DMS153 (cell line): ENCODE measurements at places on chromosomes 1 and 21.
A peak's percentile ranks its signal among the peaks of the same experiment; 100 is the strongest.

DNA sequence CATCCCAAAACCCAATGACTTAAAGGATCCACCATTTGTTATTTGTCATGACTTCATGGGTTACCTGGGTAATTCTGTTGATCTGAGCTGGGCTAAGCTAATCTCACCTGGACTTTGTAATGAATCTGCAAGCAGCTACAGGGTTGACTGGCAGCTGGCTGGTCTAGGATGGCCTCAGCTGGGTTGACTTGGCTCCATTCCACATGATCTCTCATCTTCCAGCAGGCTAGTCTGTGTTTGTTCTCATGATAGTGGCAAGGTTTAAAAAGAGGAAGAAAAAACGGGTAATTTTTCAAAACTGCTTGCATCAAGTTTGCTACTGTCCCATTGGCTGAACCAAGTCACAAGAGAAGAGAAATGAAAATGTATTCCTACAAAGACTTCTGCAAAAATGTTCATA is 24.8 kb upstream of the ZMYM4 start:
- no peak for DNase-seq

DNA sequence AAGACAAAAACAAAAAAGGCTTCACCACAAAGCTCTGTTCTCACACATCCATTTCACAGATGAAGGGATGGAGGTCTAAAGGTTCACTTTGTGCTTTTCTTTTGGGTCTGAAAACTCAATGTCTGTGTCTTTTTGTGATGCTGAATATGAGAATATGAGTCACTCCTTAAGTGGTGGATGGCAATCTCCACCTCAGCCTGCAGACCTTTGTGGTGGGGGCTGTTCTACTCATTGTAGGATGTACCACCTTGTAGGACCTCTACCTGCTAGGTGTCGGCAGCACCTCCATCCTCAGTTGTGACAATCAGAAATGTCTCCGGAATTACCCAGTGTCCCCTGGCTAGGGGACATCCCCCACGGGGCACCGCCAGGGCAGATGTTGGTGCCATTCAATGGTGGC is 42.8 kb downstream of the UBASH3A start:
- no peak for DNase-seq

DNA sequence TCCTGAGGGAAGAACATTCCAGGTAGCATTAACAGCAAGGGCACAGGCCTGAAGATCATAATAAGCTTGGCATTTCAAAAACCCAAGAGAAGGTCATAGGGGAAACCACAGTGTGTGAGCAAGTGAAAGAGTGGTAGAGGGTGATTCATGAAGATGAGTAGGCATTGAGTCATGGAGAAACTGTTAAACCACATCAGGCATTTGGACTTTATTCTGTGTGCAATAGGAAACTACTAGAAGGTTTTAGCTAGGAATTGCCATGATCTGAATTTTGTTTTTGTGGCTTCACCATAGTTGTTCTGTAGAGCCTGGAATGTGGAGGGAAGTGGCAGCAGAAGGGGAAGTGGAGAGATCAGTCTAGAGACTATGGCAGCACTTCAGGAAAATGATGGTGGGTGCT is 359.0 kb upstream of the PTBP2 start:
- DNase-seq, result no peak

DNA sequence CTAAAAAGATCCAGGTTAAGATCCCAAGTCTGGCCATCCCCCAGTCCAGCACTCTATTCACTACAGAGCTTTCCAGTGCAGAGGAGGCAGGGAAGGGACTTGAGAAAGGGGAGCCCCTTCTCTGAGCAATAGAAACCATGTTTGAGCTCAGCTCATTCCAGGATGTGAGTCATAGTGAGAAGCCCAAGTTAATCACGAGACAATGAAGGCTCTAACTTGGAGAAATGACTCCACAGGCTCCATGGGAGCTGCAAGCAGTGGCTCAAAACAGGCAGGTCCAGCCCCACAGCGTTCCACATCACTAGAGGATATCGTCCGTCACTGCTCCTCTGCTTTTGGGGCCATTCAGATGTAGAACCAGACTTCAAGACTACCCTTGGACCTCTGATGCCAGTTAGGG is 59.1 kb downstream of the CAMK2N1 start:
- no peak for DNase-seq

DNA sequence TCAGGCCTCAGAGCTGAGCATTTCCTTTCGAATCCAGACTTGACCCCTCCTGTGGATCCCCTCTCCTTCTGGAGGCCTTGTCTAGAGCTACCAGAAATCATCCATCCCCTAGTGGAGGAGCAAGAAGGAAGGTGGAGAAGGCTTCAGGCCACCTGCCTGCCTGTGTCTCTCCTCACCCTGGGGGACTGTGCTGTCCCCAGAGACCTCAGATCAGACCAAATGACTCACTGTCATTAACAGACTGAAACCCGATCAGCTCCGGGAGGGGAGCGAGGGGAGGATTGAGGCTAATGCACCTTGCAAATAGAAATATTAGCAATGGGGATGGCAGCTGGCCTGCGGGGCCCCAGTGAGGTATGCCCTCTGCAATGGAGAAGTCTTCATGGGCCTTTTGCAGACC is 2.1 kb downstream of the MYBPH start:
- DNase-seq, result peak; percentile 91

- no peak for DNase-seq
Measured at GRCh38 chr1:159171254-159171687, at the start of gene CADM3. Gene CADM3, plus strand, starts transcription at chr1:159171615. Its CDS starts 151 bp downstream, at chr1:159171766.

GRCh38 chr21:33685613-33686197 is 43.4 kb downstream of the ITSN1 start:
- DNase-seq, result no peak

- DNase-seq, result no peak
Measured at GRCh38 chr1:203211812-203212211, 17.7 kb downstream of the CHIT1 start.

- DNase-seq, result no peak
Measured at GRCh38 chr1:8381618-8382017, 63.7 kb downstream of the SLC45A1 start.

DNA sequence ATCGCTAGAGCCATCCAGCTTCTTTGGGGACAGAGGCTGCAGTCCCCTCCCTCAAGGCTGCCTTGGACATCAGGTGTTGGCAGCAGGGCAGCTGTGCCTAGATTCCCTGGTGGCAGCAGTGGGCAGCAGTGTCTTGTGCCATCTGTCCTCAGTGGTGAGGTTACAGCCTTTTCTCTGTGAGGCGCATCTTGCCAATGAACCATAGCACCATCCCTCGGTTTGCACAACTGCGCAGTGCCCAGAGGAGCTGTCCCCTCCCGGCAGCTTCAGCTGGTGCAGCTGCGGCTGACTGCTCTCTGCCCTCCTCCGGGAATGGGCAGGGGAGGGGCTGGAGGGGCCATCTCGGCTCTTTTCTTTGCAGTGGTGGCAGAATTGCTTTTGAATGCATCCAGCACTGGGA is 59.0 kb upstream of the C8B start:
- no peak for DNase-seq

- no peak for DNase-seq
Measured at GRCh38 chr21:32459972-32460371, 47.5 kb downstream of the EVA1C start.

GRCh38 chr1:160161965-160162705 is 10.7 kb downstream of the ATP1A4 start:
- DNase-seq, result no peak

GRCh38 chr1:77506771-77507170 is 175.7 kb downstream of the ZZZ3 start:
- DNase-seq, result no peak

GRCh38 chr1:41950820-41951219 is 32.1 kb upstream of the HIVEP3 start:
- no peak for DNase-seq

GRCh38 chr1:221839321-221839720 is 97.4 kb upstream of the DUSP10 start:
- DNase-seq, result no peak

GRCh38 chr1:184691719-184692324 is 62.8 kb downstream of the EDEM3 start:
- DNase-seq, result peak; percentile 21

- no peak for DNase-seq
Measured at GRCh38 chr1:148317288-148317985, 165.4 kb upstream of the NBPF11 start.

DNA sequence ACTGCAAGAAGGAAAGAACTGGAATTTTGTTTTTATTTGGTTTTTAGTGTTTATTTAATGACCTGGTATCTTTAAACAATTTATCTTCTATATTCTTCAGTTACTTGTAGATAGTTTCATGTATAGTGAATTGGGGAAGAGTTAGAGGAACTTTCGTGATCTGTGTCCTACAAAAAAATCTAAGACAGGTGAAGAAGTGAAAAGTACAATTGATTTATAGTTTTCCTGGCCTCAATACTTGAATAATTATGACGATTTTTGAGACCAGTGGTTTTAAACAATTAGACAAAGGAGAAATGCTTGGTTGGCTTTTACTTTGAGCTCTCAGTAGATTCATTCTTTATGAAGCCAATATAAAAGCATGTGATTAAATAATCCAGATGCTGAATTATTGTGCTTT is 7.5 kb downstream of the MIER1 start:
- no peak for DNase-seq

GRCh38 chr1:27724961-27725373 is 794 bp upstream of the FAM76A start:
- peak; percentile 95 for DNase-seq

- DNase-seq, result peak; percentile 26
Measured at GRCh38 chr1:155967341-155968050, 10.9 kb downstream of the ARHGEF2 start.

DNA sequence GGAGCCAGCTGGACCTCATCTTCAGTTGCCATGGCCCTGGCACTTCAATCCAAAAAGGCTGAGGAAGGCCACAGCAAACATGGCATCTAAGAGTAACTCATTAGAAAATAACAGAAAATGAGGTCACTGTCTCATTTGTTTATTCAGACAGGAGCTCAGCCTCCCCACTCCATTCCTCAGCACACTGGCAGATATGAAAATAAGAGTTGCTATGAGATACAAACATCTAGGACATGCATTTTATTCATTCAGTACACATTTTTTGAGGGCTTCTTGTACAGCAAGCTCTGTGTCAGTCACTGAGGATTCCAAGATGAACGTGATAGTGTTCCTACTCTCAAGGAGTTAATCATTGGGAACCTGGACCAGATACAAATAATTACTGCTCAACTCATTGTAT is 32.7 kb upstream of the TMEM125 start:
- no peak for DNase-seq

DNA sequence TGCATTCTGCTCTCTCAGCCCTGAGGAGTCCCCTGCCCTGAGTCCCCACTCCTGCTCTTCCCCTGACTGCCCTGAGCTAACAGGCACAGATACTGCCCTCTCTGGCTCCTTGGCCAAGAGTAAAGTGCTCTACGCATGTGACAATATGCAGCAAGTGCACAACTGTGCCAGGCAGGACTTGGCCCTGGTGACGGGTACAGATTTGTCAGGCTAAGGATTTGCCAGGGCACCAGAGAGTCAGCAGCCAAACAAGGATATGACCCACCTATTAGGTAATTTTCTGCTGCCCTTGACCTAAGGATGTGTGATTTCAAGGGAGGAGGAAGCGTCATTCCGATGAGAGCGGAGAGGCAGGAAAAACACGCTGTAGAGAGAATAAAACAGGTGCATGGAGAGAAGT is 339.0 kb downstream of the PTPRU start:
- DNase-seq, result no peak

- no peak for DNase-seq
Measured at GRCh38 chr1:170806961-170807360, 128.4 kb upstream of the MROH9 start.

DNA sequence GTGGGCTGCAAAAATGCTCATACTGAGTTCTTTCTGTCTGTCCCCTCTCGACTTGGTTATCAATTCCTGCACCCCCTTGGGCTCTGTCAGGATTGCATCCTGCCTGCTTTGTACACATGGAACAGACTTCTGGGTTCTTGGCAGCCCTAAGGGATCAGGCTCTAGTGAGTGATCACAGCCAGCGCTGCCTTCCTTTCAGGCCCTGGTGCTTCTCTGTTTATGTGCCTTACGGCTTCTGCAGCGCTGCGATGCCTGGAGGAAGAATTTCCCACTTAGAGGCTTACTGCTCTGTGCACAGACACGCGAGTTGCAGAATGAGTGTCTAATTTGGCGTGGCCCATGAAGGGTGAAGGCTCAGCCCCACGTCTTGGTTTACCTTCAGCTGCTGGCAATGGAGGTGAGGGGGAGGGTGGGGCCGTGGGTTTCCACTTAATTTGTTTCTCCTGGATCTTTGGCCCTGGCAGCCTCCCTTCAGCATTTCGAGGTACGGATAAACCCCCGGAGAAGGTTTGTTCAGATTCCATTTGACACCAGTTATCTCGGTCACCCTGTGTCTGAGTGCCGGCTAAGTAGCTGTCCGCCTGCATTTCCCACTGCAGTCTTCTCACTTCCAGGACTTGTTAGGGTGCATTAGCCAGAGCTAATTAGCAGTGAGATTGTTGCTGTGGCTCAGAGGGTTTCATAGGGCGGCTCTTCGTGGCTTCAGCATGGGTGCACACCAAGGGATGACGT is 227.3 kb downstream of the DYRK1A start:
- DNase-seq, result no peak

DNA sequence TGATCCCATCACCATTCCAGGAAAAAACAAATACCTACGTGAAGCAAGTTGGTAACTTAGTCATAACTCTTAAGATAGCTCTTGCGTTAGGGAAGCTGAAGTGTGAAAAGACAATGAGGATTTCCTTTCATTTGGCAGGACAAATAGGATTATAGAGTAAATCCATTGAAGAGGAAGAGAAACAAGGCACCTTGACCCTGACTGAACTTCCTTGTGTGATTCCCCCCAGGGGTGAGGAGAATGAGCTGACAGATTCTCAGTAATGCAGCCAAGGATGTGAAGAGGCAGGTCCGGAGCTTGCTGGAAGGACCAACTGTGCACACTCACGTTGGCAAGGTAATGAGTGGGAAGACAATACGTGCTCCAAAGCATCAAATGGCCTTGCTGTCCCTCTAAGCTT is 55.0 kb upstream of the HMCN1 start:
- no peak for DNase-seq

GRCh38 chr1:115978292-115978941 is 2.1 kb downstream of the SLC22A15 start:
- no peak for DNase-seq

DNA sequence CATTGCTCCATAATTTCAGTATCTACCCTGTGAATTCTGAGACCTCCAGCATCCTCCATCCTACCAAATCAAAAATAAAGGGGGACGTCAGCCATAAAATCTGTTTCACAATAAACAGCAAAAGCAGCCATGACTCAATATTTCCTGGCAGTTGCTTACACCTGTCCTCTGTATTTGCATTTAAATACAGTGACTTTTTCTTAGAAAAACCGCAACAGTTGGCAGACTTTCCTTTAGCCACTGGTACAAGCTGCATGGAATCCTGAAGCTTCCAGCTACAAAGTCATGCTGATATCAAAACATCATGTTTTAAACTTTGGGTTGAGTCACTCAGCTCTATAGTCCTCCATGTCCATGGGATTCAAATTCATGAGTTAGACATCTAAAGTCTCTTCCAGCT is 278.0 kb upstream of the KAZN start:
- DNase-seq, result no peak

GRCh38 chr1:117734403-117734802 is 128.6 kb downstream of the TENT5C start:
- no peak for DNase-seq
